Tibial nerve (tissue), 4 donors: ENCODE measurements at places on chromosomes 4 and X. TPM values are rescaled to one million over a fixed set of nuclear protein-coding genes. Genes with fewer than 3 reads are reported as not detected.

DNA sequence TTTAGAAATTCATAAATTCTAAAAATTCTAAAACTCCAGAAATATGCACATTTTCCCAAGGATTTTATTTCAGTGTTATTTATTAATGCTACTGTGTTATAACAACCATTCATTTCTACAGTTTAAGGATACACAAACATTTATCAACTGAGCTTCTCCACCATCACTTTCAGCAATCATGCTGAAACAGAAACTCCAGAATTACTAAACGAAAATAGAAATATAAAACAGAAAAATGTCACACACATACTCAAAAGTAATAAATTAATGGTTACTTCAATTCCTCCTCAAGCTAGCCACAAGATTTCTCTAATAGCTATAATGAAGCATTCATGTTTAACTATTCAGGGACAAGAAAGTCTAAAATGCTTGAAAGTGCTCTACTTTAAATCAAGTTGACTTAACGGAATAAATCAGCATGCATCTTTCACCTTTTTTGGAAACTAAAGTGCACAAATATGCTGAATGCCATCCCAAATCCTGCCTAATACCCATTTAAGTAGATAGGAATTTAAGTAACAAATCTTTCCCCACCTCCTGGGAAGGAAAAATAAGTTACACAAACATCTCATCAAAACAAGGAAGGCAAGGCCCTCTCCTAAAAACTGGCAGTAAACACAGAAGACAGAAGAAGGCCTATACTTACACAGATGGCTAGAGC lies 563 bp downstream of the FAM13A start:
- DNase-seq, result peak; percentile 4

- DNase-seq, result no peak
Measured at GRCh38 chrX:7233580-7234406, 85.8 kb upstream of the PUDP start.

DNA sequence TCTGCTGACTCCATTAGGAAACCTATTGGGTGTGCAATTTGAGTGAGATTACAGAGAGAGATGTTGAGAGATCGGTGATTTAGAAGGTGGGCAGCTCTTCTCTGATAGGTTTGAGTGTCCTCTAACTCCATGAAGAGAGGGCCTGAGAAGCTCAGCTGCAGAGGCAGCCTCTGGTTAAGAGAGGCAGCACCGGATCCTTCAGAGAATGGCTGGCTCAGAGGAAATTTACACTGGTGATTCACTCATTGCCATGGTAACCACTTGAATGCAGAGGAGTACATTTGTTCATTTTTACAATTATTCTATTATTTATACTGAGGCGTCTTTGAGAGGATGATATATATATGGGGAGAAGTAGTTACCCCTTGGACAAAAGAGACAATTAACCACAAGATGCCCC lies 171.7 kb downstream of the PDGFRA start:
- no peak for DNase-seq

DNA sequence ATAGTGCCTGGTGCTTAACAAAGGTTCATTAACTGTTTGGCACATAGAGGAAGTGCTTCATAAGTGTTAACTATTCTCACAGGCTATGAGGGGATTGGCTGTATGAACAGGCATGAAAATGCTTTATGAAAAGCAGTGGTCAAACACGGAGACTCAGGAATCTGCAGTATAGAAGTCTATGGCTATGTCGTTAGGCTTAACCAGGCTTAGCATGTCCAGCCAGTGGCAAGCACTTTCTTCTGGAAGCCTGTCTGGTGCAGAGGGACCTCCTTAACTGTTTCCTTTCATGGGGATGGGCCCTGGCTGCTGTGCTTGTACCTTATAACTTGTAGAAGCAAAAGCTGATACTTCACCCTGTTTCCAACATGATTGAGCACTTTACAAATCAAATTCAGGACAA lies 78.4 kb downstream of the PPEF2 start:
- DNase-seq, result no peak

DNA sequence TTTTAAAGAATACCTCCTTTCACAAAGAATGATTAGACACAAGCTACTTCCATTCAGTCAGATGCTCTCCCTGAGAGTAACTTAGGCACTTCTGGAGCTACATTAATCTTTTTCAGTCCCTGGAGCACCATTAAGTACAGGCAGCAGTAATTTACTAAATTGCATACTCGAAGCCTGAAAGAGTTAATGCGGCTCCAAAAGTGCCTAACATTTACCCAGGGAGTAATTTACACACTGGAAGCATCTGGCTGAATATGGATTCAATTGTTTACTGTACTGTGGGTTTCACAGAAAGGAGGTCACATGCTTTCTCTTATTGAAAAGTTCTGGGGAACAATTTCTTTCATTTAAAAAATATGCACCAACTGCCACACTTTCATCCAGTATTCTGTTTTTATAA lies 260.8 kb upstream of the TENM3 start:
- no peak for DNase-seq

GRCh38 chr4:1004557-1005485 lies 6.6 kb upstream of the FGFRL1 start:
- DNase-seq, result no peak

DNA sequence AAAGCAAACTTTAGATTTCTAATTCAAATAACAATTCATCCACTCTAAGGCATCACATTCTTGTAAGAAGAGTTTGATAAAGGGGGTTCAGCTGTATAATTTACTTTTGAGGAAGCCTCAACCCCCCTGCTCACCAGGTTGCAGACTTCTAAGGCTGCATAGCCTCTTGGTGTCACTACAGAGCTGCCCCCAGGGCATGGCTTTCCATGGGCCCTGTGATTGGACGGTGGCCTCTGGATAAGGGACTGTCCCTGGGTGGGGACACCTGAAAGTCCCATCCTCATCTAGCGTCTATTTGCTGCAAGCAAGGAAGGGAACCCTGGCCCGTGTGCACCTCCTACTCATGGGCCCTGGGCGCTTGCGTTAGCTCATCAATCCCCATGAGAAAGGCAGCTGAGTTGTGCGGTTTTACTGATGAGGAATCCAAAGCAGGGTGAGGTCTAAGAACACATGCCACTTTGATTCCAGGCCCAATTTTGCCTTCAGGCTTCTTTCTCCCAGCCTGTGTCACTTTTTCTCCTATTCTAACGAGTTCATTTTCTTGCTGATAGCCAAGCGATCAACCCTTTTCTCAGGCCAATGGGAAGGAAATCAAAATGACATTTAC lies 51.8 kb downstream of the SCML1 start:
- DNase-seq, result no peak

GRCh38 chrX:34810364-34810763 lies 132.2 kb upstream of the FAM47B start:
- DNase-seq, result no peak

DNA sequence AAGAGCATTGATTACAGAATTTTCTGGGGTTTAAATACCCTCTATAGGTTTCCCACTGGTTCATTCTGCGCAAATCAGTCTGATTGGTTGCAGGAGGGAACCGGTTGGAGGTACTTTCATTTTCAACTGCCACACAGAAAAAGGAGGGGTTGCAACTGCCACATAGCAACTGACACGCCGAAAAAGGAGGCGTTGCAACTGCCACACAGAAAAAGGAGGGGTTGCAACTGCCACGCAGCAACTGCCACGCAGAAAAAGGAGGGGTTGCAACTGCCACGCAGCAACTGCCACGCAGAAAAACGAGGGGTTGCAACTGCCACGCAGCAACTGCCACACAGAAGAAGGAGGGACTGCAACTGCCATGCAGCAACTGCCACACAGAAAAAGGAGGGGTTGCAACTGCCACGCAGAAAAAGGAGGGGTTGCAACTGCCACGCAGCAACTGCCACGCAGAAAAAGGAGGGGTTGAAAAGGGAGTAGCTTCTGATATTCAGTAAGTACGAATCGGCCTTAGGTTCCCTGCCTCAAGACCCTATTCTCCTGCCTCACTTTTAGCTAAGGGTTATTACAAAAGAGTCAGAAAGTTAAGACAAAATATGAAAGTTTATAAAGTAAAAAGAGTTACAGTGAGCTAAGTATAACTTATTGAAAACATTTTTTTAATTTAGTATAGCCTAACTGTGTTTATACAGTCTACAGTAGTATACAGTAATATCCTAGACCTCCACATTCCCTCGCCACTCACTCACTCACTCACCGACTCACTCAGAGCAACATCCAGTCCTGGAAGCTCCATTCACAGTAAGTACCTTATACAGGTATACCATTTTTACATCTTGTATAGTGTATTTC lies 431.8 kb downstream of the KCTD8 start:
- DNase-seq, result no peak

GRCh38 chr4:75673027-75673958 lies at the start of gene G3BP2:
Gene G3BP2 (minus strand): TSS chr4:75673411. CDS start chr4:75662025, 11,386 bp downstream.
- peak; percentile 91 for DNase-seq

- DNase-seq, result no peak
Measured at GRCh38 chr4:113776016-113776415, 14.5 kb upstream of the CAMK2D start.

DNA sequence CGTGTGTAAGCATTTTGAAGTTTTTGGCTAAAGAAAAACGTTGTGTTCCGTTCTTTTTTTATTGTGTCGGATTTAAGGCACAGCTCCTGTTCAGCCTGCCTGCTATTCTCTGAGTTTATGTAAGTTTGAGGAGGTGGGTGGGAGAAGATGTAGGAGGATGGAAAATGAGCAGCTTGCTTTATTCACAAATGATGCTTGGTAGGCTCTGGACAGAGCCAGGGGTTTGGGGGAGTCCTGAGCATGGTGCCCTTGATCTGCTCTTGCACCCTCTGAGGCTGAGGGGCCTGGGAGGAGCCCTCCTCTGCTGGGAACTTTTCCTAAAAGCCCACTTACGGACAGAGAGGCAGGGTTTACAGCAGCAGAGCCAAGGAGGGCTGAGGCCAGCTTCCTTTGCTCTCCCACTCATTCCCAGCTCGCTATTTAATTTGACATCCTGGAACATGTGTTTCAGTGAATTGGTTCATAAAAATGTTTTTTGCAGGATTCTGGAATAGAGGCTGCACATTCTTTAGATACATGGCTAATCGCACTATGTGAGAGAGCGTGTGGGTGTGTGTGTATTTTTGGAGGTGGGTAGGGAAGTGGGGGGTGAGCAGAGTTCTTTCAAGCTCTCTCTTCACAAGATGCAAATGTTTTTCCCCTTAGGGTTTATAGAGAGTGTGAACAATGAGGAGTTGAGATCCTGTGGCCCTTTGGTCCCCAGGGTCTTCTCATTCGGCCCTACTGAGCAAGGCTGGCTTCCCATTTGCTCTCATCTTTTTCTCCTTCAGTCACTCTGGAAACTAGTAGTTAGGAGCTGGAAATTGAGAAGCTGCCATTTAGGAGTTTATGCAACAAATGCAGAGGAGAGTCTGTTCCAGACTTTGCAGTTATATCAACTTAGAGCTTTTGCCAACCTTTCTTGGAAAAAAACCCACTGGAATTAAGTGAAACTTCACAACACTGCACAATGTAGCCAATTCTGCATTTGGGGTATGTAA lies 32.1 kb downstream of the TMEM131L start:
- no peak for DNase-seq

DNA sequence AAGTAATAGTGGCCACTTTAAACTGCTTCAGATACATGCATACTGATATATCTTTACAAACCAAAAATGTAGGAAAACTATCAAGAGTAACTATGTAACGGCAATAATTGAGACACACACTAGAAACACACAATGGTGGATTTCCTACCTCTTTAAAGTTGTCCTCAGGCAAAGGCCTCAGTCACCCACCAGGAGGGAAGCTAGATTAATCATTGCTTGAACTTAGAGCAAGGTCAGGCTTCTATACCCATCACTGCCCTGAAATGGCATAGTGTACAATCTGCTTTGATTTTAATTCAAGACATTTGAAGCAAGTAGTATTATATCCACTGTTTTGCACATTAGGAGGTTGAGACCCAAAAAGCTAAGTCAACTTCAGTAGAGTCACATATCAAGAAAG lies 110.9 kb downstream of the AREG start:
- no peak for DNase-seq

GRCh38 chr4:35526456-35526855 lies 717.9 kb downstream of the ARAP2 start:
- no peak for DNase-seq

GRCh38 chr4:46549125-46549524 lies 159.2 kb upstream of the GABRA2 start:
- no peak for DNase-seq

- DNase-seq, result no peak
Measured at GRCh38 chrX:18099745-18100144, 120.9 kb downstream of the BEND2 start.

- no peak for DNase-seq
Measured at GRCh38 chr4:108224611-108225053, 55.9 kb upstream of the LEF1 start.

GRCh38 chrX:806586-806985 lies 176.0 kb downstream of the SHOX start:
- DNase-seq, result no peak

GRCh38 chr4:813900-814299 lies 12.0 kb downstream of the CPLX1 start:
- no peak for DNase-seq

DNA sequence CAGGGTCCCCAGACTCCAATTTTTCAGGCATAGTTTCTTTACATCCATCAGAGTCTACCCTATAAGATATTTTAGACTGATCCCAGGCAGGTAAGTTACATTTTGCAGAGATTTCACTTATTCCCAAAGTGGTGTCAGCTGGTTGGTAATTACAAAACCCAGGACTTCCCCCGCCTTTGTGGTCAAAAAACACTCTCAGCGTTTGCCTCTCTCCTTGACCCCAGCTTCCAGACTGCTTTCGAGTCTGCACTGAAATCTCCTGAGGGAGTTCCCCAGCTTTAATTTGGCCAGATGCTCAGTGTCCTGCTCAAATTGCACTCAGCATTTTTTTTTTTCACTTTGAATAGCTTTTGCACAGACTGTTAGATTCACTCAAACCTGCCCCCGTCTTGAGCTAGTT lies 11.2 kb upstream of the AMOT start:
- peak; percentile 8 for DNase-seq

GRCh38 chr4:185464183-185464582 lies 7.3 kb downstream of the CCDC110 start:
- no peak for DNase-seq

DNA sequence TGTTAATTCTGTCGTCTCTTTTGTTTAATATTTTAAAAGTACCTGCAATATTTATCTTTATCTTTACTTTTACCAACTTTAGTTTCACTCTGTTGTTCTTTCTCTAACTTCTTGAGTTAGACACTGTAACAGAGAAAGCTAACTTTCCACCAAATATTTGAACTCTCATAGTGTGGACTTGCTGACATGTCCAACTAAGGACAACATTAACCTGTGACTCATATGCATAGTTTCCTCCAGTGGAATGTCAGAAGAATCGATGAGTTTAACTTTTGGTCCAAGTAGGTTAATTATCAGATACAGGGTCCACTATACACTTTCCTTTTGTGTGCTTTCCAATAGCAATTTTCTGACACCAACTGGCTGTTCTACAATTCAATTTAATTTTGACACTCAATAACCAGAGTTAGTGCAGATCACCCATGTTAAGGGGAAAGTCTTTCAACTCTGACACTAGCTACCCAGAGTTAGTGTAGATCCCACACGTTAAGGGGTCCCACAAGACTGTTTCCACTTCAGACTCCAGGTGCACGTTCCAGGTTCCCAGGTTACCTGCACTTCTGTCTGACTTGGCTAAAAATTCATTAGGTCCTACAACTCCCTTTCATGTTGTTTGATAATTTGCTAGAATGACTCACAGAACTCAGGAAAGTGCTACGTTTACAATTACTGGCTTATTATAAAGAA lies 559.0 kb upstream of the AMOT start:
- no peak for DNase-seq

- no peak for DNase-seq
Measured at GRCh38 chr4:117664706-117665444, 369.4 kb upstream of the NDST3 start.

The BMX gene
- 2.3 TPM for total RNA-seq

The CT47B1 gene
- not detected for total RNA-seq

The SCD5 gene
- 27.6 TPM for total RNA-seq

The MAB21L2 gene
- 0.20 TPM for total RNA-seq

The CDX4 gene
- total RNA-seq, result not detected

The S100G gene
- total RNA-seq, result not detected
